Uterus (tissue), 4 donors: ENCODE measurements at places on chromosomes 16 and 17. TPM values are rescaled to one million over a fixed set of nuclear protein-coding genes. Genes with fewer than 3 reads are reported as not detected.

The CSF3 gene
- 5.0 TPM for total RNA-seq

The KRT12 gene
- total RNA-seq, result not detected

The CAPNS2 gene
- 0.90 TPM for total RNA-seq

GRCh38 chr16:78815713-78816112, 716.3 kb downstream of the WWOX start:
- no peaks in the 10 kb centered on the region for H3K27me3 ChIP-seq
- peaks cover 8% of the 10 kb centered on the region for H3K4me1 ChIP-seq
- no peaks in the 10 kb centered on the region for H3K36me3 ChIP-seq

- H3K27me3 ChIP-seq, result no peaks in the 10 kb centered on the region
- H3K4me3 ChIP-seq, result no peak overlapping the region
- H3K4me1 ChIP-seq, result peaks cover 14% of the 10 kb centered on the region
- no peaks in the 10 kb centered on the region for H3K36me3 ChIP-seq
Observed at GRCh38 chr16:89363621-89364393, 126.6 kb downstream of the ANKRD11 start.

DNA sequence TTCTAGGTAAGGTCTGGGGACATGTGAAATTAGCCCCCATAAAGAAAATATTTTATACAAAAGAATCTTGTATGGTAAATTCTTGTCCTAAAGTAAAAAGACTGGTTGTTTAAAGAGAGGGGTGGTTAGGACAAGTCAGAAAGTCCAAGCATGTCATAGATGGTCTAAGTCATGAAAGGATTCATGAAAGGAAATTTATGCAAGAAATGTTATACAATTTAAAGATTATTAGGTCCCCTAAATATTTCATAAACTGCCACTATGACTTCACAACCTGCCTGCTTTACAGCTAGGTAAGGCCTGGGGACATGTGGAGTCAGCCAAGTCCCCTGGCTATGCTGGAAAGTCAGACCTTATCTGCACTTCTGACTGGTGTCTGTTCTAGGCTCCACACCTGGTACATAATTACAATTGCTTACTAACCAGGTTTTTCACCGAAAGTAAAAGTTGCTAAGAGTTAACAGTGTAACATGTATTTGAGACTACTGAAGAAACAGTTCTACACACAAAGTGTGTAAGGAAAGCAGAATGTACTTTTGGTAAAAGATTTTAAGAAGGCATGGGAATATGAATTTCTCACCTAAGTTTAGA, 17.0 kb downstream of the N4BP1 start:
- H3K27ac ChIP-seq, result no peak overlapping the region
- no peak overlapping the region for H3K4me3 ChIP-seq
- no peaks in the 10 kb centered on the region for H3K27me3 ChIP-seq
- no peak for DNase-seq
- no peaks in the 10 kb centered on the region for H3K36me3 ChIP-seq

DNA sequence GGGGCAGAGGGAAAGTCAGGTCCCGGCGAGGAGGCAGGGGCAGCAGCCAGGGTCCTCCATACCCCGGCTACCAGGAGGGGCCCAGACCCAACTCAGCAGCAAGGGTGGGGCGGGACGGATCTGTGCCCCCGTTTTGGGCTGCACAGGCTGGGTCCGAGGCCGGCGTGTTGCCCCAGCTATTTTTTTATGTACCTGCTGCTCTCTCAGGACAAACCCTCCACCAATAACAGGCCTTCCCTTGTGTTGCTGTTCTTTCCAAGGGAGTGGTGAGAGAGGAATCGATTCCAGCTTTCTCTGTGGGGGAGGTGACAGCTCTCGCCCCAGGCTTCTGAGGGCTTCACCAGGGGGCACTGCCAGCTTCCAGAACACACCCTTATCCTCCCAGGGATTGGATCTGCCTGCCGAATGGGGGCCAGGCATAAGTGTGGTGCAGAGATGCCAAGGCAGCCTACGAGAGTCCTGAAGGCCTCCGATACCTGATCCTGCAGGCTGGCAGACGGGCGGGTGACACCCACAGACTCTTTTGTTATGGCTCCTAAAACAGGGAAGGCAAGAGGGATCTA, 22.3 kb downstream of the RTN4RL1 start:
- no peak overlapping the region for H3K27ac ChIP-seq
- H3K4me1 ChIP-seq, result no peaks in the 10 kb centered on the region

DNA sequence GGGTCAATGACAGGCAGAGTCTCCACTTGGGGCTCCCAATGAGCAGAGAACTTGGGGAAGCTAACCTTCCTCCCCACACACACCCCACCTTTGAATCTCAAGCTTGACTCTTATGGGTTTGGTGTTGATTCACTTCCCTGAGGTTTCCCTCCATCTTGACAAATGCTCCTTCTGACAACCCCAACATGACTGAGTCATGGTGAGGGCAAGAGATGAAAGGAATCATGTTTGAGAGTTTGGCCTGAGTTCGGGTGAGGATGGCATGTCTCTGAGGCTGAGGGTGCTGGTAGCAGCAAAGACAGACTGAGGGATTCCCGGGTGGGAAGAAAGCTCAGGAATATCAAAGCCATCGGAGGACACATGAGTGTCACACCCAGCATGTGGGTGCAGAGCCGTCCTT, 18.7 kb downstream of the KRT9 start:
- no peaks in the 10 kb centered on the region for H3K27me3 ChIP-seq
- peaks cover 8% of the 10 kb centered on the region for H3K4me1 ChIP-seq
- DNase-seq, result no peak

- no peak overlapping the region for H3K4me3 ChIP-seq
- no peaks in the 10 kb centered on the region for H3K27me3 ChIP-seq
- peaks cover 12% of the 10 kb centered on the region for H3K4me1 ChIP-seq
- no peaks in the 10 kb centered on the region for H3K36me3 ChIP-seq
- DNase-seq, result no peak
- no peak overlapping the region for H3K27ac ChIP-seq
Observed at GRCh38 chr17:17728550-17729251, 47.4 kb downstream of the RAI1 start.

DNA sequence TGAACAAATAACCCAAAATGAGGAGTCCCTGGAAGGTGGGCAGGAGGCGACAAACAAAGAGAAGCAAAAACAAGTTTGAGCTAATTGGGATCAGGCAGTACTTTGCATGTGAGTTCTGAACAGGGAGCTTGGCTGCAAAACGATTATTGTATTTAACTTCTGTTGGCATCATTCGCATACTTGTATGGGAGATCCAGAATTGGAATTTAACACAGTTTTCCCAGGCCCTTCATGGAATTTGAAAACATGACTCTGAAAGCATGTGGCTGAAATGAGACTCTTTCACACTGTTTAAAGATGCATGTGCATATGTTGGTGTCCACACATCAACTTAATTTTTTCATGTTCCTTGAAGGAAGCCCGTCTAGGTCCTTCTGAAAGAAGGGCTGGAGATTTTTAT, 674.3 kb downstream of the WWOX start:
- no peaks in the 10 kb centered on the region for H3K4me1 ChIP-seq
- H3K27me3 ChIP-seq, result no peaks in the 10 kb centered on the region
- no peak overlapping the region for H3K4me3 ChIP-seq
- no peak overlapping the region for H3K27ac ChIP-seq
- no peaks in the 10 kb centered on the region for H3K36me3 ChIP-seq
- DNase-seq, result no peak

GRCh38 chr16:89401641-89402445, 88.5 kb downstream of the ANKRD11 start:
- H3K27me3 ChIP-seq, result no peaks in the 10 kb centered on the region
- H3K4me1 ChIP-seq, result no peaks in the 10 kb centered on the region
- no peaks in the 10 kb centered on the region for H3K36me3 ChIP-seq
- H3K27ac ChIP-seq, result peak overlapping the region; percentile 21

GRCh38 chr17:13563866-13564265, 37.9 kb downstream of the HS3ST3A1 start:
- DNase-seq, result no peak
- no peak overlapping the region for H3K4me3 ChIP-seq
- H3K27ac ChIP-seq, result no peak overlapping the region
- no peaks in the 10 kb centered on the region for H3K4me1 ChIP-seq

GRCh38 chr17:39380144-39380543, 21.3 kb downstream of the FBXL20 start:
- no peaks in the 10 kb centered on the region for H3K36me3 ChIP-seq
- H3K4me3 ChIP-seq, result no peak overlapping the region
- H3K27me3 ChIP-seq, result no peaks in the 10 kb centered on the region
- H3K27ac ChIP-seq, result no peak overlapping the region

DNA sequence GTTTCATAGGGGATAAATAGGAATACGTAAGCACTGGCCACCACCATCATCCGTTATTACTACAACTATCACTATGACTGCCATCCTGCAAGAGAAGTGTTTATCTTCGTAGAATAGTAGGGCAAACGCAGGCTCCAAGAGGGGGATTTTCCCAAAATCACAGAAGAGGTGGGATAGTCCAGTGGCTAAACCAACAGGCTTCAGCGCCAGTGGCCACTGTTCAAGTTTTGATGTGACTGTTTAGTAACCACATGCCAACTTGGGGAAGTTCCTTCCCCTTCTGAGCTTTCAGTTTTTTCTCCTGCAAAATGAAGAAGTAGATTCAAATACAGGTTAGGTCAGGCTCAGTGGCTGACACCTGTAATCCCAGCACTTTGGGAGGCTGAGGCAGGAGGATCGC, 60.7 kb upstream of the GRIN2A start:
- DNase-seq, result no peak
- H3K27ac ChIP-seq, result no peak overlapping the region
- no peaks in the 10 kb centered on the region for H3K36me3 ChIP-seq
- H3K27me3 ChIP-seq, result no peaks in the 10 kb centered on the region
- no peaks in the 10 kb centered on the region for H3K4me1 ChIP-seq

- no peak overlapping the region for H3K27ac ChIP-seq
- H3K27me3 ChIP-seq, result no peaks in the 10 kb centered on the region
- H3K4me3 ChIP-seq, result no peak overlapping the region
- H3K36me3 ChIP-seq, result no peaks in the 10 kb centered on the region
- no peak for DNase-seq
- no peaks in the 10 kb centered on the region for H3K4me1 ChIP-seq
Observed at GRCh38 chr16:72800524-72801161, 247.3 kb downstream of the ZFHX3 start.

DNA sequence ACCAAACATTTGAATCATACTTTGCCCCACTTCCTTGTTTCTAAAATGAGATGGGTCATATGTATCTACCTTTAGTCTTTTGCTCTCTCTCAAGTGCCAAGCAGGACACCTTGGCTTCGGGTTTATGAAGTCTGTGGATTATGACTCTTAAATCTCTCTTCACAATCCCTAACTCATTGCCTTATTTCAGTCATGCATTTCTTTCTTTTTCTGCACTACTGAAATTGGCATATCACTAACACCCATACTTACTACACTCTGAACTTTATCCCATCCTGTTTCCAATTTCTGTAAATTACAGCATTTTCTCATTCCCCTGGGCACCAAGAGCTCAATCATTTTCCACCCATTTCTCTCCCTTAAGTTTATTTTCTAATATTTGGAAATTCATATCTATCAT, 42.0 kb downstream of the ABCA9 start:
- H3K36me3 ChIP-seq, result no peaks in the 10 kb centered on the region
- H3K4me3 ChIP-seq, result no peak overlapping the region
- no peak overlapping the region for H3K27ac ChIP-seq
- DNase-seq, result no peak
- no peaks in the 10 kb centered on the region for H3K27me3 ChIP-seq

- no peaks in the 10 kb centered on the region for H3K4me1 ChIP-seq
- DNase-seq, result peak; percentile 71
- H3K27me3 ChIP-seq, result no peaks in the 10 kb centered on the region
- H3K27ac ChIP-seq, result peak overlapping the region; percentile 57
- H3K36me3 ChIP-seq, result no peaks in the 10 kb centered on the region
Observed at GRCh38 chr16:77212741-77213541, 13.7 kb downstream of the SYCE1L start.
